Activated CD4-positive, alpha-beta memory T cell treated with anti-CD3 and anti-CD28 coated beads, Interleukin-2, amount 10 ng/mL, durations not matched to agents 7 days and 5 days (primary cell): ENCODE measurements at places on chromosomes 13 and 19.

GRCh38 chr13:47277774-47278173 is 380.9 kb upstream of the HTR2A start:
- H3K4me3 ChIP-seq: no peak overlapping the region
- no peaks in the 10 kb centered on the region for H3K36me3 ChIP-seq

GRCh38 chr13:51361106-51361505 is 21.6 kb downstream of the SERPINE3 start:
- peaks cover 41% of the 10 kb centered on the region for H3K36me3 ChIP-seq
- H3K27ac ChIP-seq: no peak overlapping the region
- H3K4me1 ChIP-seq: peaks cover 6% of the 10 kb centered on the region

GRCh38 chr19:18975869-18976268 is 34.9 kb upstream of the HOMER3 start:
- DNase-seq: no peak
- H3K4me3 ChIP-seq: no peak overlapping the region
- peaks cover 3% of the 10 kb centered on the region for H3K4me1 ChIP-seq
- H3K27me3 ChIP-seq: no peaks in the 10 kb centered on the region
- H3K27ac ChIP-seq: no peak overlapping the region
- H3K36me3 ChIP-seq: no peaks in the 10 kb centered on the region

- DNase-seq: no peak
- H3K27me3 ChIP-seq: no peaks in the 10 kb centered on the region
- H3K27ac ChIP-seq: no peak overlapping the region
- H3K4me3 ChIP-seq: no peak overlapping the region
- no peaks in the 10 kb centered on the region for H3K4me1 ChIP-seq
- no peaks in the 10 kb centered on the region for H3K36me3 ChIP-seq
Measured at GRCh38 chr13:83827338-83827737, 54.9 kb downstream of the SLITRK1 start.

DNA sequence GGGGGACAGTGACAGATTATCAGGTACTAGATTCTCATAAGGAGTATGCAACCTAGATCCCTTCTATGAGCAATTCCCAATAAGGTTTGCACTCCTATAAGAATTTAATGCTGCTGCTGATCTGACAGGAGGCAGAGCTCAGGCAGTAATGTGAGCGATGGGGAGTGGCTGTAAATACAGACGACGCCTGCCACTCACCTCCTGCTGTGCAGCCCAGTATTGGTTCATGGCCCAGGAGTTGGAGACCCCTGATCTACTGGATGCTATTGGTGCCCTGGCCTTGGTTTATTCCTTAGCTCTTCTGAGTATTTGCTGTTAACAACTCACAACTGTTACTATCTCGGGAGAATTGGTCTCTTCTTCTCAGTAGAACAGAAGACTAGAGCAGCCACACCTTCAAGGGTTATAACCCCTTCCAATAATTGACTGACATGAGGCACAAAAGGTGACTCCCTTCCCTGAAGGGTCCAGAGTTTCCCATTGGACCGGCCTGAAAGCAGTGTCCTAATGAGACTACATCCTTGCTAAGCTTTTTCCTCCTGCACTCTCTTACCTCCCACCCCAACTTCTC is 35.0 kb upstream of the RBM26 start:
- DNase-seq: no peak
- no peak overlapping the region for H3K27ac ChIP-seq
- H3K4me1 ChIP-seq: peaks cover 7% of the 10 kb centered on the region
- no peaks in the 10 kb centered on the region for H3K27me3 ChIP-seq
- no peak overlapping the region for H3K4me3 ChIP-seq
